ENCODE measurements at places on chromosomes 6 and 20.

DNA sequence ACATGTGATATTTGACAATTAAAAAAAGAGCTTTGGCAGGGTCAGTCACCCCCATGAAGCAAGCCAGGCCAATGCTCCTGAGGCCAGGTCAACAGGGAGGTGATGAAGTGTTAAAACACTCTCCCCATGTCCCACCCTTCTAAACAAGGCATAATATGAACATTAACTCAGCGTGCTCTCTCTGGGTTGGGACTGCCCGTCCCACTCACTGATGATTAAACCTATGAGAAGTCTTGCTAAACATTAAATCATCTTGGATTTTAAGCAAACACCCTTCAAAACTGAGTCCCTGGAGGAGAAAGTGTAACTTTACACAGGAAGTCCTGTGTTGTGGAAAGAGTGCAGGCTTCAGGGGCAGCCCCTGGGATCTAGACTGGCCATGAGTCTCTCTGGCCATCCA lies 558.5 kb downstream of the CD83 start:
- no peak for DNase-seq

- DNase-seq: no peak
These were observed 318.9 kb downstream of the CLIC5 start for GRCh38 chr6:45696738-45697137.

DNA sequence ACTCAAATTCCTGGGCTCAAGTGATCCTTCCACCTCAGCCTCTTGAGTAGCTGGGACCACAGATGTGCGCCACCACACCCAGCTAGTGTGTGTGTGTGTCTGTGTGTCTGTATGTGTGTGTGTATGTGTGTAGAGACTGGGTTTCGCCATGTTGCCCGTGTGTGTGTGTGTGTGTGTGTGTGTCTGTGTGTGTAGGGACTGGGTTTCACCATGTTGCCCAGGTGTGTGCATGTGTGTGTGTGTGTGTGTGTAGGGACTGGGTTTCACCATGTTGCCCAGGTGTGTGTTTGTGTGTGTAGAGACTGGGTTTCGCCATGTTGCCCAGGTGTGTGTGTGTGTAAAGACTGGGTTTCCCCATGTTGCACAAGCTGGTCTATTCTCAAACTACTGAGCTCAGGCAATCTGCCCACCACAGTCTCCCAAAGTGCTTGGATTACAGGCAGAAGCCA lies 28.3 kb downstream of the CDK5RAP1 start:
- no peak for DNase-seq

- no peak for DNase-seq
These were observed 845 bp upstream of the ANKRD60 start for GRCh38 chr20:58229198-58229798.

GRCh38 chr6:47180633-47181032 lies 129.1 kb downstream of the TNFRSF21 start:
- peak; percentile 49 for DNase-seq
